ENCODE measurements at places on chromosomes 3 and 15. TPM values are rescaled to one million over a fixed set of nuclear protein-coding genes. Genes with fewer than 3 reads are reported as not detected.

DNA sequence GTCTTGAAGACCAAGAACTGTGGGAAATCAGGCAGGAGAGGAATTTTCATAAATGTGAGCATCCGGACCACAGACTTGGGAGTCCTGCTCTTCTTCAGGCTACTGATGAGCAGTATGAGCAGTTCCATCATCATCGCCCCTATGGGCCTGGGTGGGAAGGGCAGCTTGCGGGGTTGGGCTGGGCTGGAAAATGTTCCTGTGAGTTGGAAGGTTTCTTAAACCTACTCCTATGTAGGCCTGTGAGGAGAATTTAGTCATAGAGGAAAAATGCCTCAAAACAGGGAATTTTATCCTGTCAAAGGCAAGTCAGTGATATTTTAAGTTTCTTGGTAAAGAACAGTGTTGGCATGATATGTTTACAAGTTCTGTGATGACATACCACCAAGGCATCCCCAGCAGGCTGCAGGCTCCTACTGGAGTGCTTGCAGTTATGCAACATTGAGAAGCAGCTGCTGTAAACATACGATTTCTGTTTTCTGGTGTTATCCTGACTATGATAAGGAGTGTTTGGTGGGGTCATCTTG, 10.3 kb downstream of the MASP1 start:
- DNase-seq = no peak

NR2E3 gene
- not detected for total RNA-seq

DNA sequence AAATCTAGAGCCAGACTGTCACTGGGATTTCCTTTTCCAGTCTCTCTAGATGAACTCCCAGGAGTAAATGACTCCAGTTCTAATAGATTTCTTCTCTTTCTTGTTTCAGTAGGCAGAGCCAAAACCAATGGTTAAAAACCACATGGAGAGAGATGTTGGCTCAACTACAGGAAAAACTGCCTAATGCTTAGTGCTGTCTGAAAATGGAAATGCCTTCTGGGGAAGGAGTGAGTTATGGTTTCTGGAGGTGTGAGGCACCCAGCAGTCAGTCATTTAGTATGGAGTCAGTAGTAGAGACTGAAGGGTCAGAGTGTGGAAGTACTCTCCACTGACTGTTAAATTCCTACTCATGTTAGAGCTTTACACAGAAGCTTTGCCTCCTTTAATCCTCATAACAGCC, 136.7 kb downstream of the CCNL1 start:
- no peak for DNase-seq

PLA2G4E gene
- total RNA-seq = not detected

DNA sequence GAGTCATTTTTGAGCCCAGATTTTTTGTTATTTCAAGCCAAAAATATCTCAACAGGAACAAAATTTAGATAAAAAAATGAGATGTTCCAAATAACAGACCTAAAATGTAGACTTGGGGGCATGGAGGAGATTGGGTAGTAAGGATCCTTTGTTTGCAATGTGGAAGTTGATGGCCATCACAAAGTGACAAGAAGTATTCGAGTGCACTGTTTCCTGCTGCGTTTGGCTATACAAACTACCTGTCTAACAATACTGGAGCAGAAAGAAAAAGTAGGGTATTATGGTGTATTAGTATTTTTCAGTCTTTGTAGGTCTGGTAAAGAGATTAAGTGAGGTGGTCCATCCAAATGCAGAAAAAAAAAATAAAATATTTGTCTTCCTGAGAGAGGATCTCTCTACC, 284.2 kb downstream of the C3orf38 start:
- DNase-seq = no peak

GRCh38 chr3:13645801-13646637, 97.1 kb downstream of the FBLN2 start:
- DNase-seq = no peak

GRCh38 chr3:15646851-15647511, 45.4 kb downstream of the BTD start:
- DNase-seq = no peak

DNA sequence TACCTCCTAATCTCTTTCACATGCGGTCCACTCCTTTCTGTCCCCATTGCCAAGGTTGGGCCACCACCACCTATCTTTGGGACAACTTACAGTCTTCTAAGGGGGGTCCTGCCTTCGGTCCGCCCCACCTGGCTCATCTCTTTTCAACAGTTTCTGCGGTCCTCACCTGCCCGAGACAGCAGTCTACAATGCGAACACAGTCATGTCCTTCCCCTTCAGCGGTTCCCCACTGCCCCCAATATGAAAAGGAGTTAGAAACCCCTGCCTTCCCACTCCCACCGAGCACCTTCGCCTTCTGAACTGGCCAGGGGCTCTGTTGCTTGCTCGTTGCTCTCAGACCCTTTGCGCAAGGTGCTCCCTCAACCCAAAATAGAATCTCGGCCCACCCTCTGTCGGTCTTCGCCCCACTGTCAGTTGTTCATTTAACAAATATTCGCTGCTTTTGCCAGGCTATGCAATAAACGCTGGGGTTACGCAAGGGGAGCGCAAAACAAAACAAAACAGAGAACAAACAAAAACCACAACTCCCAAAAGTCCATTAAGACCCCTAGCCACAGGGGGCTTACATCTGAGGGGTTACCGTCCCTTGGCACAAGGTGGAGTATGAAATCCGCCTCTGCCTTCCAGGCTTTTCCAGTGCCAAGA, 611 bp upstream of the FANCI start:
- no peak for DNase-seq

PRICKLE2 gene
- total RNA-seq = not detected

DNA sequence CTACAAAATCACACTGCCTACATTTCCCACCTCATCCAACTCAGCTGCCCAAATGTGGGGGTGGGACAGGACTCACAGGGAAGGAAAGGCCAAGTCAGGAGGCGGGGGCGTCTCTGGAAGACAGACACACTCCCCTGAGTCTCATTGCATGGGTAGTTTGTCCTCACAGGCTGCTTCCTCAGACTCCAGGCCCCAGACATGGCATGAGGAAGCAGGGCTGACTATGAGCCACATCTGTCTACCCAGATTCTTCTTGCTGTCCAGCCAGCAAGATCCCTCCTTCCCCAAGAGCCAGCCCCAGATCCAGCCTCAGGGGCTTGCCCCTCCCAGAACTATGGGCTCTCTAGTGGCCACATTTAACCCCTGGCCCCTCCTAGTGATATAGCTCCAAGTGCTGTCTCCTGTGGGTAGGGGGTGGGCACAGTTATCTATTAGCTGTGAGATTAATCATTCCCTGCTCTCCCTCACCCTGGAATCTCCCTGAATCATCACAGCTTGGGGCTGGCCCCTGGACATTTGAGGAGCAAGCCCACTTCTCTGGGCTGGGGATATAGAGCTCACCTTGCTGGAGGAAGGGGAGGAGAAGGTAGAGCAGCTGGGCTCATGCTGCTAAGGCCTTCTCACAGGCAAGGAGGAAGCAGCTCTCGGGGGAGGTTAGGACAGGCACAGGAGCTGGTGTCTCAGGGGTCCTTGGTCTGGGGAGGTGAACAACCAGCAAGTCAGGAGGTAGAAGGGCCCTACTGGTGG, 2.1 kb upstream of the CCDC33 start:
- DNase-seq = no peak

IMPG2 gene
- total RNA-seq = 1.1 TPM

FETUB gene
- total RNA-seq = not detected

- DNase-seq = no peak
Observed at GRCh38 chr15:79978260-79978654, 7.3 kb upstream of the BCL2A1 start.

FEZF2 gene
- not detected for total RNA-seq

A4GNT gene
- total RNA-seq = not detected

GRCh38 chr3:170534227-170534626, 51.6 kb downstream of the SLC7A14 start:
- DNase-seq = no peak

DNA sequence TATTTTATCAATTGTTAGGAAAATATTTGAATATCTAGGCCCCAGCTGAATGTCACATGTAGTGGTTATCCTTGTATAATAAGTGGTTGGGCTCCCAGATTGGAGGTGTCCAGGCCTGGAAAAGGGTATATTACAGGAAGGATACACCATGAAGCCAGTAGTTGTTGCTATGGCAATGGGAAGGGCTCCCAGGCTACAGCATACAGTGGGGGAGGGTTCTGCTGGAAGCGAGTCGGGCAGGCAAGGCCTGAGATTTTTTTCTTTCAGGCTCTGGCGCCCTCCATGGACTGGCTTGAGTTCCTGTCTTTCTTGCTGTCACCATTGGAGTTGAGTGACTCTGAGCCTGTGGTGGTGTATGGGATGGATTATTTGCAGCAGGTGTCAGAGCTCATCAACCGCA, 8.9 kb downstream of the ECE2 start:
- no peak for DNase-seq

DNA sequence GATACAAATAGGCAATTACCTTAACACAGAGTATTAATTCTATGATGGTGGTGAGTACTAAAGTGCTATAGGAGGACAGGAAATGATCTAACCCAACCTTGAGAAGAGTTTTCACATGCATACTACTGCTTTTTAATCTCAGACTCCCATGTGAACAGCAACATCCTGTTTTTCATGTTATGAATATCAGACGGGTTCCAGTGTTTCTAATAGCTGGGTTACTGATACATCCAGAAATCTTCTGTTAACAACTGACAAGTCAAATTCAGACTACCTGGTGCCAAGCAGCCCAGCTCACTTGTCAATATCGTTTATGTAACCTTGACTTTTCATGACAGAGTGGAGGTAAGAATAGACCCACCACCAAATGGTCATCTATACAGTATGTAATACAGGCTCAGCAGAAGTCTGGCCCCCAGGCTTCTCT, 220.2 kb upstream of the COL8A1 start:
- DNase-seq = no peak

DNA sequence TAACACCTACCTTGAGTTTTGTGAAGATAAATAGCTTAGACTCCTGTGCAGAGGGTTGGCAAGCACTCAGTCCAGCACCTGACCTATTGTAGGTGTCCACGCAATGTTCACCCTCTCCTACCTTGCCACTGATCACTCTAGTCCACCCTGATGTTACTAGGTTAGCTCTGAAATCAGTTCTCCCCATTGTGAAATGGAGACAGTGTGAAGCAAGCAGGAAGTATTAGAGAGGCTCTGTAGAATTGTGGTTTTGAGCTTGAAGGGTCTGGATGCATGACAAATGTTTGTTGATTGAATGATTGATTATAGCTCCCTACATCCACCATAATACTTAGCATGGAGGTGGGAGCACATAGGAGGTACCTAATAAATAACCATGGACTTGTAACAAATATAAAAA, 199.7 kb downstream of the RPLP1 start:
- no peak for DNase-seq

DNA sequence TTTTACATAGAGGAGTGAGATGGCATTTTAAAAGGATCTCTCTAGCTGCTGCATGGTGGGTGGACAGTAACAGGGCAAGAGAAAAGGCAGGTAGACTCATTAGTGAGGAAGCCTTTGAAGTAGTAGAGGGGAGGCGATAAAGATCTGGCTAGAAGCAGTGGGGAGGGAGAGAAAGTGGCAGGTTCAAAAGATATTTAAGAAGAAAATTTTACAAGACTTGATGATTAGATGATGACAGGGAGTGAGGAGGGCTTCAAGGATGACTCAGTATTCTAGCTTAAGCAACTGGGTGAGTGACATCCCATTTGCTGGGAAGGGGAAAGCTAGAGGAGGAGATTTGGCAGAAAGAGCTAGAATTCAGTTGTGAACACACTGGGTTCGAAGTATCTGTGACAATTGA, 3.8 kb upstream of the BRPF1 start:
- no peak for DNase-seq

DNA sequence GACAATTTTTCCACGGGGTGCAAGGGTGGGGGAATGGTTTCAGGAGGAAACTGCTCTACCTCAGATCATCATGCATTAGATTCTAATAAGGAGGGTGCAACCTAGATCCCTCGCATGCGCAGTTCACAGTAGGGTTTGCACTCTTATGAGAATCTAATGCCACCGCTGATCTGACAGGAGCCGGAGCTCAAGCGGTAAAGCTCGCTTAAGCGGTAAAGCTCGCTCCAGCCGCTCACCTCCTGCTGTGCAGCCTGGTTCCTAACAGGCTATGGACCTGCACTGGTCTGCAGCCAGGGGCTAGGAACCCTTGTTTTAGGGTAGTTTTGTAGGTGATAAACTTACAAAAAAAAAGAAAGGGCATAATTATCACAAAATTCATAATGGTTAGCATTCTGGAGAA, 53.9 kb upstream of the RYR3 start:
- no peak for DNase-seq

SCAANT1 gene
- total RNA-seq = 2.9 TPM

DNA sequence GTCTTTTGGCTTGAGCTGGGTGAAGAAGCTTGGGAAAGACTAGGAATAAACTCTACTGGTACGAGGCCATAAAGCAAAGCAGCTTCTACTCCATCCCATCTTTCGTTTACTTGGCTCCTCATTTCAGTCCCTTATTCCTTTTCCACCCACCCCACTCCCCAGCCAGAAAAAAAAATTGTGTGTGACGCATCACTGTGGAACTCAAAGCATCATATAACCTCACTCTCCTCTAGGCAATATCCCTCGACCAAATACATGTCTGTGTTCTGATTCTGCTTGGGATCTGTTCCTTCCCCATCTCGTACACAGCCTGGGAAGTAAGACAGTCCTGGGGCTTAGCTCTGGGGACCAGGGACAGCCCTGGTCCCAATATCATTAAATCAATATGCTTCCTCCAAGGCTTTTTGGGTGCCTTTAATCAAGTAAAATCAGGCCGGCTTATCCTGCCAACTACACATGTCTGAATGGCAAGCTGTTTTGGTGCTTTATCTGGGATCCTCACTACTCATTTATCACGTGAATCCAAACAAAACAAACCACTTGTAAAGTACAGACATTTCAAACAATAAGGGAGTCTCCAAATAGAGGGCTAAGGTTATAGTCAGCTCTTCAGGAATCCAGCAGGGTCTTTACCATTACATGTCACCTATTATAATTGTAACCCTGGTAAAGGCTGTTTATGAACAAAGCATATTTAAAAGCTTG, 74.9 kb upstream of the ZBED2 start:
- DNase-seq = no peak

KBTBD13 gene
- not detected for total RNA-seq

- no peak for DNase-seq
Observed at GRCh38 chr15:38072348-38073177, 138.1 kb downstream of the TMCO5A start.

OIP5 gene
- 7.0 TPM for total RNA-seq

GRAMD2A gene
- total RNA-seq = not detected

DNA sequence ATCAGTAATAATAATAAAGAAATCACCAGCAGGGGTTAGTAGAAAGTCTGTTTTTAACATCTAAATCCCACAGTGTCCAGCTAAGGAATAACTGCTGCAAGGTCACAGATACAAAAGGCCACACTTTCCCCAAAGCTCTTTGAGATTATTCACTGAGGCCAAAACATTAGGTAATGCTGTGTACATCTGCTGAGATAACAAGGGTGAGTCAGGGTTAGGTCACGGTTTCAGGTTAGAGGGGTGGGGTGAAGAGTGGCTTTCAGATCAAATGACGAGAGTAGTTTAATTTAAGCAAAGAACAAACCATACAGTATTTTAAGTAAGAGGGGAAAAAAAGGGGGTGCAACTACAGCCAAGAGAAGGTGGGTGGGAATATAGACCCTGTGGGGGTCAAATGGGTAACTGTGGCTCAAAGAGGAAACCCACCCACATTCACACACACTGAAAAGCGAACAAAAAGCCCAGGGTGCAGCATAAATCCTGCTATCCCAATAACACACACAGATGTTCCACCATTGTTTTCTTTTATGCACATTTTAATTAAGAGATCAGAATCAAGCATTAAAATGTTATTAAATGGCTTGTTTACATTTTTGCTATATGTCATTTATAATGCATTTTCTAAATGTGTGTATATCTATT, 412.9 kb downstream of the TIGIT start:
- DNase-seq = no peak

GOLGA6D gene
- total RNA-seq = 0.19 TPM
